Melanocyte of skin (primary cell): ENCODE measurements at places on chromosomes 5 and 9. TPM values are rescaled to one million over a fixed set of nuclear protein-coding genes. Genes with fewer than 3 reads are reported as not detected.

TIMD4 gene
- not detected in 2 replicates for total RNA-seq

DNAJC25 gene
- total RNA-seq = 9.0 and 9.6 TPM in 2 replicates

GADD45G gene
- total RNA-seq = 0.67 TPM in 1 of 2 replicates, not detected in the other

ANKRD18B gene
- 5.9 and 8.4 TPM in 2 replicates for total RNA-seq

FAM169A gene
- total RNA-seq = 0.46 and 1.00 TPM in 2 replicates

SLIT3 gene
- total RNA-seq = 0.36 TPM in 1 of 2 replicates, not detected in the other

PRR16 gene
- 1.1 TPM in 1 of 2 replicates, not detected in the other for total RNA-seq

MED10 gene
- 5.2 and 8.7 TPM in 2 replicates for total RNA-seq

HTR4 gene
- total RNA-seq = not detected in 2 replicates

PCDHB11 gene
- not detected in 2 replicates for total RNA-seq

RBM27 gene
- total RNA-seq = 14.5 and 25.1 TPM in 2 replicates

TRIM7 gene
- total RNA-seq = 4.2 and 7.3 TPM in 2 replicates

CHSY3 gene
- total RNA-seq = 9.8 and 11.7 TPM in 2 replicates

NME5 gene
- total RNA-seq = 9.1 and 12.7 TPM in 2 replicates

RGS7BP gene
- not detected in 2 replicates for total RNA-seq

FUT7 gene
- total RNA-seq = not detected in 2 replicates

MSX2 gene
- total RNA-seq = 1.4 and 2.9 TPM in 2 replicates

KIF4B gene
- total RNA-seq = under 0.01 TPM in 1 of 2 replicates, not detected in the other

PFN3 gene
- not detected in 2 replicates for total RNA-seq

C9 gene
- 0.93 TPM in 1 of 2 replicates, not detected in the other for total RNA-seq

RC3H2 gene
- 66.9 and 77.9 TPM in 2 replicates for total RNA-seq

ALDH1A1 gene
- 6.0 and 13.0 TPM in 2 replicates for total RNA-seq

GPR151 gene
- not detected in 2 replicates for total RNA-seq

ADGRD2 gene
- not detected in 2 replicates for total RNA-seq

HBEGF gene
- total RNA-seq = 1.8 and 3.1 TPM in 2 replicates

AGXT2 gene
- total RNA-seq = not detected in 2 replicates

ADAMTS19 gene
- total RNA-seq = under 0.01 TPM in 2 replicates

PARP8 gene
- total RNA-seq = 23.3 and 35.1 TPM in 2 replicates

SLC25A2 gene
- total RNA-seq = under 0.01 TPM in 1 of 2 replicates, not detected in the other

UBE2QL1 gene
- total RNA-seq = under 0.01 TPM in 1 of 2 replicates, not detected in the other

GMCL2 gene
- not detected in 2 replicates for total RNA-seq
